Kasumi-1 (cell line): ENCODE measurements at places on chromosomes 3 and 15.

GRCh38 chr3:62373215-62373614, at the start of gene FEZF2:
Gene FEZF2 (minus strand): TSS chr3:62373550. CDS start chr3:62372868, 682 bp downstream.
- no peak for DNase-seq

DNA sequence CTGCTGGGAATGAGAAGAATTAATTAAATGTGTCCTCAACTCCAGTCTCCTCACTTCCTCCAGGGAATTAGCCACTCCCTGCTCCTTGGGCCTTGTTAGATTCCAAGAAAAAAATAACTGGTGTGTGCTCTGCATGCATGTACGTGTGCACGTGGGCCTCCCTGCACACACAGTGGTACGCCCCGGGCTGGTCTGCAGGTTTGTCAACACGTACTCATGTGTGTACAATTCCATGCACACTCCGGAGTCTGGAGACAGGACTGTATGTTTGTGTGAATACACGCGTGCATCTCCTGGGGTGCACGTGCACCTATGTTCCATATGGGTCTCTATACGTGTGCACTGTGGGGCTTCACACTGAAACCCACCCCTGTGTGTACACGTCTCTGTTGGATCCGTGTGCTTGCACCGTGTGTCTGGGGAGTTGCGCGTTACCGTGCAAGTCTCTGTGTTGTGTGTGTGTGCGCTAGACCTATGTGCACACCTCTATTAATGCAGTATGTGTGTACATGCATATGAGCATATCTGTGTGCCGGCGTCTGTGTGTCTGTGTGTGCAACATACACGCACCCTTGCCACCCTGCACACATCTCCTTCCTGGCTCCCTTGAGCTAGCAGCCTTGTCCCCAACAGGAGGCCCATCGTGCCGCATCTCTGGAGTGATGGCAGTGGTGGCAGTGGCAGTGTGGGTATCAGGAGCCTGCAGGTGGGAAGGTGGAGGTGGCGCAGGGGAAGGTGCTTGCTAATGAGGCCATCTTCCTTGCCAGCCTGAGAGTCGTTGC, 210.1 kb downstream of the TBC1D2B start:
- no peak for DNase-seq

- DNase-seq = no peak
These were observed 5.4 kb downstream of the BTBD1 start for GRCh38 chr15:83061680-83062079.

- DNase-seq = peak; percentile 72
These were observed 116.2 kb downstream of the MFSD1 start for GRCh38 chr3:158918008-158918407.

DNA sequence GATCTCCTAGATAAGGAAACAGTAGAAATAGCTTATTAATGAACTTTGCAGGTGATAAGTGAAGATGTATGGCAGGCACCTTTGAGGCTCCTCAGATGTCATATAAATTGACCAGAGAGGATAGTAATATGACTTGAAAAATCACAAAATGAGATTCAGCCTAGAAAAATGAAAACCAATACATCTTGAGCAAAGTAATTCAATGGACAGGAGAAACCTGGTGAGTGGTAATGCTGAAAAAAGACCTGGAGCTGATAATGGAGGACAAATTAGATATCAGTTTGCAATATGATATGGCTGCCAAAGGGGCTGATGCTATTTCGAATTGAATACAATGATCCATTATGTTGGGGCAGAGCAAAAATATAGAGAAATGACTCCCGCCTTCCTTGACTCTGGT, 103.9 kb downstream of the LSAMP start:
- DNase-seq = no peak
